ENCODE measurements at places on chromosomes 1 and 21. TPM values are rescaled to one million over a fixed set of nuclear protein-coding genes. Genes with fewer than 3 reads are reported as not detected.

IGSF3 gene
- 4.9 TPM for total RNA-seq

MRPS21 gene
- total RNA-seq = 74.8 TPM

CD1E gene
- not detected for total RNA-seq

YOD1 gene
- total RNA-seq = 13.2 TPM

KCNE1 gene
- 0.37 TPM for total RNA-seq

C1orf185 gene
- not detected for total RNA-seq

- H3K4me1 ChIP-seq = peaks cover 19% of the 10 kb centered on the region
- H3K4me3 ChIP-seq = no peak overlapping the region
- no peaks in the 10 kb centered on the region for H3K36me3 ChIP-seq
- DNase-seq = no peak
- H3K27me3 ChIP-seq = peaks cover 6% of the 10 kb centered on the region
Measured at GRCh38 chr1:200415789-200416593, 6.2 kb upstream of the ZNF281 start.

DNA sequence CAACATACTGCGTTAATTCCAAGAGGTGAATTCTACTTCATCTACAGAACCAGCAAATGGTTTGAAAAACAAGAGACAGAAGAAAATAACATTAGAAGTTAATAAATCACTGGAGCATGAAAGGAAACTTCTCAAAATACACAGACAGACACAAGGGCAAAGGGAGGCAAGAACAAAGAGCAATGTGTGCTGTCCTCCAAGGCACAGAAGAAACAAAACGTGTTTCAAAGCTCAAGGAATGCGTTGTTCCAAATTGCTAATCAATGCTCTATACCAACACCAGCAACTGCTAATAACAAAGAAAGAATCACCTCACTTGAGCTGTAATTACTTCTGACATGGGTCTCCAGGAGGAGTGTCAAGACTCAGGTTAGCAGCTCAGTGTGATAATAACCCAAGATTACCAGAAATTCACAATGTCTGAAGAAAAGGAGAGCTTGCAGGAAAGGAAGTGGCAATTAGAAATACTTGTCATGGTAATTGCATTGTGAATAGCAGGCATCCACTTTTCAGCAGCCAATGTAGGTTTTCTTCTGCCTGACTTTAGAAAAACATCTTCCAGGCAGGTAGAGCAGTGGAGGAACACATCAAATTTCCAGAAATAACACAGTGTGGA, 175.4 kb downstream of the SEC16B start:
- no peaks in the 10 kb centered on the region for H3K36me3 ChIP-seq
- no peaks in the 10 kb centered on the region for H3K4me1 ChIP-seq
- no peak for DNase-seq
- H3K27me3 ChIP-seq = no peaks in the 10 kb centered on the region
- H3K4me3 ChIP-seq = no peak overlapping the region

DNA sequence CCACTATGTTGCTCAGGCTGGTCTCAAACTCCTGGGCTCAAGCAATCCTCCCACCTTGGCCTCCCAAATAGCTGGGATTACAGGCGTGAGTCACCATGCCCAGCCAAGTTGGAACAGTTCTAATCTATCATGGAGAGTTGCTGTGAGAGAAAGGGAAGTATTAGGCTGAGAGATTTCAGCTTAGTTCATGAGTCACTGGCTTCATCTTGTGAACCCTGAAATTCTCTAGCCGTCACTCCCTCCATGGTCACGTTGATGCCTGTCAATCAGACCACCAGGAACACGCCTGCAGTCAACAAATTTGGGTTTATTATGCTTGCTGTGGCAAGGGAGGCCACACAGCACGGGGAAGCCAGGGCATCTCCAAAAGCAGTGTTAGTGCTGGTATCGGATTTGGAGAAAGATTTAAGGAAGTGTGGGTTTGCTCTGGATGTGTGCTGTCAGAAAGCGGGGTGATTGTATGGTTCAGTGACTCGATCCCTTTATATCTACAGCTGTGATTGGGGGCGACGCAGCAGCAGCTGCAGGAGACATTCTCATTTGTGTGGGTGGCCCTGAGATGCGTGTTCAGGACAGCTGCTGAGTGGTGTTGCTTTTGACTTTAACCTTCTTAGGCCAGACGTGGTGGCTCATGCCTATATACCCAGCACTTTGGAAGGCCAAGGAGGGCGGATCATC, 18.7 kb downstream of the UQCRHL start:
- H3K4me1 ChIP-seq = peaks cover 9% of the 10 kb centered on the region
- H3K4me3 ChIP-seq = no peak overlapping the region

DNA sequence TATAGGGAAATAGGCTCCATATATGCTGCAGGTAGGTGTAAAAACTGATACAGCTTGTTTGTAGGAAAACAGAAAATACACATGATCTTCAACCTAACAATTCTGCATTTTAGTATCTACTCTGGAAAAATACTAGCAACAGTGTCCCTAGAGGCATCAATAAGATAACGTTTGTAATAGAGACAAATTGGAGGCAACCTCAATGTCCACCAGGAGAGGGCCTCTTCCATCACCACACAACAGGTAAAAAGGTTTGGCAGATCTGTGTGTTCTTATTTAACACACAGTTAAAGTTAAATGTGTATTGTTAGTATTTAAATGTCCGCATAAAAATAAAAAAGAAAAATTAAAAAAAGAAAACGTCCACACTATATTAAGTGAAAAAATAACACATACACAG, 5.4 kb downstream of the EIF2D start:
- H3K27me3 ChIP-seq = no peaks in the 10 kb centered on the region
- H3K27ac ChIP-seq = peak overlapping the region; percentile 82
- peaks cover 59% of the 10 kb centered on the region for H3K4me1 ChIP-seq
- no peak for DNase-seq
- H3K4me3 ChIP-seq = peak overlapping the region; percentile 61

DNA sequence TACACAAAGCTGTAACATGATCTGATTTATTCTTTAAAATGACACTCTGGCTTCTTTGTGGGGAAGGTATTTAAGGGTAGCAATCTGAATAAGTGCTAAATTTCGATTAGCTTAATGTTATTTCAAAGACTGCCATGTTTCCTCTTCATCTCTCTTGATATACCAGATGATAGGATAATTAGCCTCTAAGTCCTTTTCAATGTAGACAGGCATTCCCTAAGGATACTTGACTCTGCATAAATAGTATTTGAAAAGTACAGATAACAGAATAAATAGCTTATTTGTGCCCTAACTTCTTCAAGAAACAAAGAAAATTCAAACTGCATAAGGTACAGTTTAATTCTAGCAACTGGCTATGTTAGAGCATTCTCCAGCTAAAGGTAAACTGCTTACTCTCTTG, 46.2 kb downstream of the ARHGAP29 start:
- H3K4me3 ChIP-seq = no peak overlapping the region
- H3K4me1 ChIP-seq = no peaks in the 10 kb centered on the region
- no peak overlapping the region for H3K27ac ChIP-seq

- H3K4me3 ChIP-seq = no peak overlapping the region
- H3K4me1 ChIP-seq = peaks cover 33% of the 10 kb centered on the region
- no peaks in the 10 kb centered on the region for H3K36me3 ChIP-seq
- H3K27ac ChIP-seq = no peak overlapping the region
- peak; percentile 20 for DNase-seq
- peaks cover 4% of the 10 kb centered on the region for H3K27me3 ChIP-seq
Measured at GRCh38 chr1:210684466-210685294, 356.0 kb downstream of the HHAT start.

All from activated T-cell treated with anti-CD3 and anti-CD28 coated beads, Interleukin-2, amount 50 U/mL, for 72 hours (primary cell).